Right cardiac atrium (tissue), 5 donors: ENCODE measurements at places on chromosomes 3 and 15. TPM values are rescaled to one million over a fixed set of nuclear protein-coding genes. Genes with fewer than 3 reads are reported as not detected.

Gene PLA2G4B
- 7.1 TPM for total RNA-seq

- DNase-seq = no peak
These were observed 273.3 kb downstream of the ZNF385D start for GRCh38 chr3:21477541-21478288.

GRCh38 chr15:42679285-42680141 lies 57.4 kb downstream of the CDAN1 start:
- no peak for DNase-seq

- no peak for DNase-seq
These were observed 437.9 kb downstream of the SOX2 start for GRCh38 chr3:182149594-182149993.

Gene P2RY1
- 4.1 TPM for total RNA-seq

GRCh38 chr3:154473769-154474168 lies 43.8 kb upstream of the GPR149 start:
- no peak for DNase-seq

DNA sequence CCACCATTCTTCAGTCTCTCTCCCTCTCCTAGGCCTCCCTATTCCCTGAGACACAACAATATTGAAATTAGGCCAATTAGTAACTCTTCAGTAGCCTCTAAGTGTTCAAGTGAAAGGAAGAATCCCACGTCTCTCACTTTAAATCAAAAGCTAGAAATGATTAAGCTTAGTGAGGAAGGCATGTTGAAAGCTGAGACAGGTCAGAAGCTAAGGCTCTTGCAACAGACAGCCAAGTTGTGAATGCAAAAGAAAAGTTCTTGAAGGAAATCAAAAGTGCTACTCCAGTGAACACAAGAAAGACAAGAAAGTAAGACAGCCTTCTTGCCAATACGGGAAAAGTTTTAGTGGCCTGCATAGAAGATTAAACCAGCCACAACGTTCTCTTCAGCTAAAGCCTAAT lies 41.3 kb downstream of the PPM1L start:
- DNase-seq = no peak

Gene PAK6
- total RNA-seq = 17.2 TPM

Gene MFAP1
- 20.6 TPM for total RNA-seq

- DNase-seq = no peak
These were observed 199.1 kb downstream of the SI start for GRCh38 chr3:164879201-164879600.

Gene RARB
- 24.0 TPM for total RNA-seq
